ENCODE measurements at places on chromosomes 5 and 9.

GRCh38 chr9:21853414-21853813 lies 51.0 kb downstream of the MTAP start:
- no peak for DNase-seq

DNA sequence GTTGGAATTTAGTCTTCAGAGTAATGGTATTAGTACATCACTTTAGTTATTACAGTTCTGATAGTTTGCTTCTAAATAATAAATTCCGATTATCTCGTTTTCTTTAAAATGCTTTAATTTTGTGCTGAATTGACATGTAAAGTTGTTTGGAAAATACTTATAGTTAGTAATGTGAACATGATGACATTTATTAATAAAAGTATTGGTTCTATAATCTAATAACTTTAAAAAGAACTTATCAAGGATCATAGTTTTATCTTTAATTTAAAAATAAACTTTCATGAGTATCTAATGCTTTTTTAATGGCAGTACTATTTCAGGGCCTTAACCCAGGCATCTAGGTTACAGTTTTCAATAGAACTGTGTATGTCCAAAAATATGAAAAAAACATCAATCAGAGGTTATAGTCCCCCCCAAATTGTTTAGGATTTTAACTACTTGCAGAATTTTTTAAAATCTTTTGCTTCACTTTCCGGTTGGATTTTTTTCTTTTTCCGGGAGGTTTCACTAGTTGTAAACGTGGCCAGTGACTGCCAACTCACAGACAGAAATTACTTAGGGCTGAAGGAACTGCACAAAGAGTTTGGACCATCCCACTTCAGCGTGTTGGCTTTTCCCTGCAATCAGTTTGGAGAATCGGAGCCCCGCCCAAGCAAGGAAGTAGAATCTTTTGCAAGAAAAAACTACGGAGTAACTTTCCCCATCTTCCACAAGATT lies 680 bp downstream of the GPX8 start:
- DNase-seq = peak; percentile 94

GRCh38 chr5:174355995-174356394 lies 310.5 kb downstream of the NSG2 start:
- DNase-seq = no peak

DNA sequence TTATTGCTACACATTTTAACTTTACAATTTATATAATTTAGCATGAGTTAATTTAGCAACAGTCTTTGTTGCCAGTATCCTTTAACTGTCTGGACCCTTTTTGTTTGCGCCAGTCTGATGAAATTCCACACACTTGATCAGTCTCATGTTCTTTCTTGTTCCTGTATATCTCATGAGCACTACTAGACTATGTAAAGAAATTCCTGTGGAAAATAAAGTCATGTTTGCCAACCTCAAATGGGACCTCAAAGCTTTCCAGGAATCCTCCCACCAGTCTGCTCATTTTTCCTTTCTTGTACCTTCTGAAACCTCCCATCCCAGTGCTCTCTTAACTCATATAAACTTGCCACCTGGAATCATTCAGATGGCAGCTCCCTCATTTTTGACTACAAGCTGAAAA lies 8.0 kb downstream of the DMXL1 start:
- no peak for DNase-seq

DNA sequence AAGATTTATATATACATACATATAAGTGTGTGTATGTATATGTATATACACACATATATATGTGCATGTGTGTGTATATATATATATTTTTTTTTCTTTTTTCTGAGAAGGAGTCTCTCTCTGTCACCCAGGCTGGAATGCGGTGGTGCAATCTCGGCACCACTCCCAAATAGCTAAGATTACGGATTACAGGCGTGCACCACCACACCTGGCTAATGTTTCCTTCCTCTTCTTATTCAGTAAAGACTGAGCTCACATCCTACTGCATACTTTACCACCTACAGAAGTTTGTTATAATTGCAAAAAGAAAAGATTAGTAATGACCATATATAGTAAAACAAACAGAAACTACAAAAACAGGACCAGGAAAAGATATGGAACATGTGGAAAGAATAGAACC lies 23.1 kb upstream of the ZNF354B start:
- DNase-seq = no peak

GRCh38 chr5:164959761-164960160 lies 1454.3 kb downstream of the MAT2B start:
- no peak for DNase-seq

DNA sequence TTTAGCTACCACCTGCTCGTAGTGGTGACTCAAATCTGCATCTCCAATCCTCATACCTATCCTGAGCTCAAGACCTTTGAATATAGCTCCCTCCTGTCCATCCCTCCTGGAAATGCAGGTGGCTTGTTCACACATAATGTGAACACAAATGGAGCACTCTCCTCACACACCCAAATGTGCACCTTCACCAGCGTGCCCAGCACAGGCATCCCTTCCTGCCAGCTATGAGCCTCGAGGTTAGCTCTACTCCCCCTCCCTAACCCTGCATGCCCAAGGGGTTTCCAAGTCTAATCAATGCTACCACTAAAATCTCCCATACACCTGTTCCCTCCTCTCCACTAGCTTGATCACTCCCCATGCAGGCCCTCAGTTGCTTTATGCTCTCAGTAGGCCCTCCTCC lies 2.2 kb upstream of the TGFBI start:
- DNase-seq = no peak

DNA sequence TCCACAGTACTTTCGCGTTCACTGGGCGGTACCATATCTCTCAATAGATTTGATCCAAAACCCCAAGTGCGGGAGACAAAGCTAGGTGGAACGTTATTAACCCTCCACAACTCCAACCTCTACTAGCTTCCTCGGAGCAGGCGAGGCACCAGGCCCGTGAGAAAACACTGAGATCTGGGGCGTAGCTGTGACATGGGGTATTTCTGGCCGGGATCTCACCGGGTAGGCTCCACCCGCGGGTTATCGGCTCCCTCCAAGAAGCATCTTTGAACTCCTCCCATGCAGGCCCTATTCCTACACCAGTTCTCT lies 350 bp upstream of the SLC25A46 start:
- DNase-seq = no peak

DNA sequence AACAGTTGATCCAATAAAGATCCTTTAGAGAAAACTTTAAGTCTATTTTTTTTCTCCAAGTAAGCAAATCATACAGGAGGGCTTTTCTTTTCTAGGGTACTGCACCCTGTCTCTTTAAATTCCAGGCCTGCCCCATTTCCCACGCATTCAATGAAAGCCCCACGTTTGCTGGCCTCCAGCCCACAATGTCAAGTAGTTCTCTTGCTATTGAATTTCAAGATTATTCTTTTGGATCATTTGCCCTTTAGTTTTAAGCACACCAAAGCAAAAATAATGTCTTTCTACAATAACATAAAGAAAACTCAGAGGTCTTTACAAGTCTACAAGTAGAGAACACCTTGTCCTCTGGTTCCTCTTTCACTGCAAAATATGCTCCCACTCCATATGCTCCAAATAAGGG lies 15.6 kb downstream of the MLLT3 start:
- DNase-seq = no peak

DNA sequence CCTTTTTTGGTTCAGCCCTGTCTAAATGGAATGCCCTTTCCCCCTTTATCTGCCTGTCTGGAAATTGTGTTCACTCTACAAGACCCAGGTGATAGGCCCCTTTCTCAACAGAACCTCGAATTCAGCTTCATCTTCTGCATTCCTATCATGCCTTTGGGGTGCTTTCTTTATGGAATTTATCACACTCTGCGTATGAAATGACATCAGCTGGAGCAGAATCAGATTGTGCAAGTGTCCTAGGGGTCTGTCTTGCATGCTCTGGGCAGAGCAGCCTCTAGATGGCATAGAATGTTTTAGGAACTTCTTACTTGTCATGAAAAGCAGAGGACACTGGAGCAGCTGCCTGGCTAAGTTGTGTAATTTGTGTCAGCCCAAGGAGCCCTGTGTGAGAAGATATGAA lies 84.9 kb downstream of the ISL1 start:
- no peak for DNase-seq

GRCh38 chr5:78467752-78468357 lies 107.4 kb downstream of the SCAMP1 start:
- peak; percentile 46 for DNase-seq

DNA sequence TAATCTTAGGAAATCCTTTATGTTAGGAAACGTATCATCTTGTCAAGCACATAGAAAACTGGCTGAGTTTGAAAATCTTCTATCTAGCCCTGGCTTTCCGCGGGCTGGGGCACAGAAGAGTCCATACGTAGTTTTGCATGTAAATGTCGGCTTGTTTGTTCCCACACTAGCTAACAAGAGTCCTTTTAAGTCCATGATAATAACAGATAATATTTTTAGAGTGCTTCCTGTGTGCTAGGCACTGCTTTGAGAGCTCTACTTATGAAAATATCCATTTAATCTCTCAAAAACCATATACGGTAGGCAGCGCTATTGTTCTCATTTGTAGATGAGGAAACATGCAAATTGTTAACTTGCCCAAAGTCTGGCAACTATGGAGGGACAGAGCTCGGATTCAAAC lies 40.5 kb downstream of the FYB1 start:
- no peak for DNase-seq

DNA sequence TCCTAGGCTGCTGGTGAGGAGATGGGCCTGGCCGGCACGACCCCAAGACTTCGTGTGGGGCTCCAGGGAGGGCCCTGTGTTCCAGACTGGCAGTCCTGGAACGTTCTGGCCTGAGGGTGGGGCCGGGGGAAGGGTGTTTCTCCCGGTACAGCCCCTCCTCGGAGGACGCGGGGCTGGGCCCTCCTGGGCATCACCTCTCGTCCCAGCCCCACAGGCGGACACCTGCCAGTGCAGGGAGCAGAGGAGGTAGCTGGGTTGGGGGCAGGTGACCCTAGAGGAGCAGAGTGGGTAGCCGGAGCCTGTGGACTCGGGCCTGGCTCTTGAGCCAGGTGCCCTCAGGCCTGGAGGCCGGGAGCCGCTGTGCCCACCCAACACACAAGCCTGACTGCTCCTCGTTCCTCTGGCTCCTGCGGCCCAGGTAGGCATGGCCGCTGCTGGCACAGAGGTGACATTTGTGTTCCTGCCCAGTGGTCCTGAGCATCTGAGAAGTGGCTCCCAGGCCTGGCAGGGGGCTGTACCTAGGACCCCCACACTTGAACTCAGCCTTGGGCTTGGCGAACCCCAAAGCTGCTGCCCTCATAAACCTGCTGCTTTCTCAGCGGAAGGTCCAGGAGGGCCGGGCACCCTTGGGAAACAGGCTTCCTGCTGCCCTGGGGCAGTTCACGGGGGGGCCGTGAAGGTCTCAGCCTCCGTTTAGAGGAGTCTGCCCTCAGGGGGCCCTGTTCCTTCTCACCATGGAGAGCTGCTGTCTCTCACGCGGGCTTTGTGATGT lies 817 bp downstream of the SLC6A19 start:
- no peak for DNase-seq

- DNase-seq = no peak
Observed at GRCh38 chr5:28164568-28164967, 1126.2 kb upstream of the CDH9 start.

GRCh38 chr5:54325610-54326311 lies 15.4 kb upstream of the ARL15 start:
- no peak for DNase-seq

- no peak for DNase-seq
Observed at GRCh38 chr9:107277801-107278200, 5.3 kb upstream of the RAD23B start.

DNA sequence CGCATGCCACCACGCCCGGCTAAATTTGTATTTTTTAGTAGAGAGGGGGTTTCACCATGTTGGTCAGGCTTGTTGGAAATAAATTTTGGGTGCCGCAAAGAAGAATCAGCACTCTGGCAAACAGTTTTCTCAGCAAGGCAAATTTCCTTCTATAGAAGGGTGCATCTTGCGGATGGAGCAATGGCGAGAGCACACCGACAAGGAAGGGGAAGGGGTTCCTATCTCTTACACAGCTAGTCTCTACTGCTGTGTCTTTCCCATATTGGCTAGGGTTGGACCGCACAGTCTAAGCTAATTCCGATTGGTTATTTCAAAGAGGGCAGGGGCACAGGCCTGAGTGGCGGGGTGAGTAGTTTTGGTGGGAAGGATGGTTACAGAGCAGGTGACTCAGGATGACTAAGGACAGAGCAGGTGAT lies 707 bp downstream of the GTF3C5 start:
- no peak for DNase-seq

DNA sequence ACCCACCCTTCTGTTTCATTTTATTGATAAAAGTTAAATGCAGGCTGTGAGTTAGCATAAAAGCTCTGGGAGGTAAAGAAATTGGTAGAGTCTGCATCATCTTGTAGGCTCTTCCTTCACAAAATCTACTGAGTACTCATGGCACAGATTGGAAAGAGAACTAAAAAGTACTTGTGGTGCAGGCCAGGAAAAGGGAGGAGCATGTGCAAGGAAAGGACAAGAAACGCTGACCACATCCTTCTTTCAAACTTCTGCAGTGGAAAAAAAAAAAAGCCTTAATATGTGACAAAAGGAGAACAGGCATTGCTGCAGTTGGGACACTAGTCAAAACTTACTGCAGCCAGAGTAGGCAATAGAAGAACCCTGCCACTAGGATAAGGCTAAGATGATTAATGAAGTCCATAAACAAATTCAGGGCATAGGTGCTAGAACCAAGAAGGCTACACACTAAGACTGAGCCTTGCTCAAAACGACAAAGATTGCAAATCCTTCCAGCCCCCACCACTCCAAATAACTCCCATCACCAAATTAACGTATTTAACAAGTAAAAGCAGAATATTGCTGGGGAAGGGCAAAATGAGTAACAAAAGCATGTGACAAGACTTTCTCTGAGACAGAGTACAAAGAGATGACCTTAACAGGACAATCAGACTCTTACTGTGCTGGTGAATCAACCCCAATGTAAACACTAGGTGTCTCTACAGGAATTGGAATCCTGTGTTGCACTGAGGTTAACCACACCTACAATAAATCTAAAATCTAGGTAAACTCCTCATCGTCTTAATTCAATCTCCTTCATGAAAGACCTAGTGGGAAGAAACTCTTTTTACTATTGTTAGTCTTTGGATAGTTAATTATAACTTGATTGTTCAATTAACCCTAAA lies 1024.8 kb downstream of the TLE1 start:
- DNase-seq = no peak

- no peak for DNase-seq
Observed at GRCh38 chr5:76789991-76790581, 28.7 kb upstream of the F2RL1 start.

GRCh38 chr5:13664377-13664776 lies 280.1 kb downstream of the DNAH5 start:
- peak; percentile 61 for DNase-seq

GRCh38 chr9:105483618-105484017 lies 35.8 kb downstream of the FSD1L start:
- DNase-seq = no peak

DNA sequence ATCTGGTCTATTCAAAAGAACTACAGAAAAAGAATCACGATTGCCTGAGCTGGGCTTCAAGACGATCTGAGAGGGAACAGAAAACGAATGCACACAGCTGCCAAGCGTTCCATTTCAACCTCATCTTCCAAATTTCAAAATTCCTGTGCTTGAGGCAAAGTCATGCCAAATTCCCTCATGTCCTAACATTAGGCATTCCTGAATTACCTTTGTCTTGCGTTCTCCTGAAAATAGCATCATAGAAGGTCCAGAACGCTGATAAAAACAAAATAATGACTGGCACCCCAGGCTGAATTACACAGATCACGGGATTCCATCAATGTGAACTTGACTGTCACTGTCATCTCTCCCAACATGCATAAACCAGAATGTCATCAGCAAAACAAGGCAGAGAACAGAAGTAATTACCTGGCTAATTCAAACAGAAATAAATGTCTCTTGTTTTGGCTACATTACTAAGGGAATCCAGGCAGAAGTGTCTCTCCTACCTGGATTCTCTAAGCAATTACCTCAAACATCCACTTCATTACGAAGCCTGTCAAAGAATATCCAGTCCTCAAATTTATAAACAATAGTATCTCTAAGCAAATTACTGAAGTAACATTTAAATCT lies 12.0 kb upstream of the CDH6 start:
- no peak for DNase-seq

GRCh38 chr5:66992547-66992946 lies 204.1 kb downstream of the CD180 start:
- no peak for DNase-seq
